Stimulated activated CD8-positive, alpha-beta memory T cell treated with anti-CD3 and anti-CD28 coated beads, Interleukin-4, amount 100 ng/mL, for 4 hours (primary cell): ENCODE measurements at places on chromosomes 5 and 9.

DNA sequence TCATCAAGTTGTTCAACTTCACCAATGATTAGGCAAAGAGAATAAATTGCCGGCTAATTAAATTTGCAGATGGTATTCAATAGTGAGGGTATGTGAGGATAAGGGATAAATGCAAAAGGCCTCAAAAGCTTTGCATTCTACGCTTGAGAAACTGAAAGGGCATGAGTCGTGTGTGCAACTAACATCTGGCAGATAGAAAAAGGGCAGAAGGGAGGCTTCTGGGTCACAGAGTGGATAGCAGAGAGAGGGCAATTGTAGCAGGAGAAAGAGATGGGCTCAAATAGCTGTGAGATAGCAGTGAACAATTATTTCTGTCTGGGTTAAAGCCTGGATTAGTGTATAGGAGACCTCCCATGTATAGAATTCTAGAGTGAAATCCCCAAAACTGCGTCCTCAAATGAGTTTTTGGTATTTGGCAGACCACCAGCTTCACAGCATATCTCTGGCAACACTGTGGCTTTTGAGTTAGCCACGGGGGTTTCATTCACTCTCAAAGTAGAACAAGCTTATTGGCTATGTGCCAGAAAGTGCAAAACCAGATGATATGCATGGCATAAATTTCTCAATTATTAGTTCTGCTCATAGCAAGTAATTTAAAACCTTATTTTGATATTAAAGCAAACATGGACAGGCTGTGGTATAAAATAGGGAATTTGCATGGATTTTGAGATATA is 586.3 kb downstream of the BRINP1 start:
- no peak for DNase-seq

DNA sequence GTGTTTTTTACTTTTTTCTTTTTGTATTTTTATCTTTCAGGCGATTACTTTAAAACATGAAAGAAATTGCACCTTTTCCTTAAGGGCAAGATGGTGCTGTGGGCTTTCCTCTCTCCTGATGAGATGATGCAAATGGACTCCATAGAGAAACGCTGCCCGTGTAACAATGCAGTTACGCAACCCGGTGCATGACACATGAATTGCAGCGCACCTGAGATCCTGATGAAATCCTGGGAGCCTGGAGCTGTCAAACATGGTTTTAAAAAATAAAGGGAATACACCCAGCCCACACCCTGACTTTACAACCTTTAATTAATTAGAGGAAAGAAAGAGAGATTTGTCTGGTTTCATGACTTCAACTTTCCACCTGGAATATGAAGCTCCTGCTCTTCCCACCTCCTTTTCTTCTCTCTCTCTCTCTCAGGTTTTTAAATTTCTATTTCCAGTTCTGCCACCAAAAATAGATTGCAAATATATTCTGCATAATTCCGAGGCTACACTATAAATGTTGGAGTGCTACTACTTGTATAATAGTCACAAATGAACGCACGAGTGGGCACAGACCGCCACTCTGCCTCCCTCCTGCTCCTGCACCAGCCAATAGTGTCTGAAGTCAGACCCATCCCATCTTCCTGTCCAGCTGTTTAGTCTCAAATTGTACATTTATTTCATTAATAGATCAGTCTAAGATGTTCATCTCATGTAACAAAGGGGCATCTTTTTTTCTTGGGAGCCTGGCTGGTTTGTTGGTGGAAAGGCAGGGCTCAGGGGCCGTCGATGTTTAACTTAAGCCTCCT is 179.1 kb downstream of the AUH start:
- no peak for DNase-seq

GRCh38 chr5:68372161-68372560 is 156.6 kb downstream of the PIK3R1 start:
- DNase-seq: no peak

DNA sequence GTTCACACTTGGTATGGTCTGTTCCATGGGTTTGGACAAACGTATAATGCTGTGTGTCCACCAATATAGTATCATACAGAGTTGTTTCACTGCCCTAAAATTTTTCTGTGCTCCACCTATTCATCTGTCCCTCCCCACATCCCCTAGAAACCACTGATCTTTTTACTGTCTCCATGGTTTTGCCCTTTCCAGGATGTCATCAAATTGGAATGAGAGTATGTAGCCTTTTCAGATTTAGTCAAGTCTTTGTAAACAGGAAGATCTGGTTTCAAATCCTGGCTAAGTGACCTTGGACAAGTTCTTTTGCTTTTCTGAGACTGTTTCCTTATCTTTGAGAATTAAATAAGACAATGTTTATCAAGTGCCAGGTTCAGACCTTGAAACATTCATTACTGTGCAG is 13.2 kb upstream of the LVRN start:
- no peak for DNase-seq

- no peak for DNase-seq
Observed at GRCh38 chr9:4797854-4798150, 5.1 kb downstream of the RCL1 start.

DNA sequence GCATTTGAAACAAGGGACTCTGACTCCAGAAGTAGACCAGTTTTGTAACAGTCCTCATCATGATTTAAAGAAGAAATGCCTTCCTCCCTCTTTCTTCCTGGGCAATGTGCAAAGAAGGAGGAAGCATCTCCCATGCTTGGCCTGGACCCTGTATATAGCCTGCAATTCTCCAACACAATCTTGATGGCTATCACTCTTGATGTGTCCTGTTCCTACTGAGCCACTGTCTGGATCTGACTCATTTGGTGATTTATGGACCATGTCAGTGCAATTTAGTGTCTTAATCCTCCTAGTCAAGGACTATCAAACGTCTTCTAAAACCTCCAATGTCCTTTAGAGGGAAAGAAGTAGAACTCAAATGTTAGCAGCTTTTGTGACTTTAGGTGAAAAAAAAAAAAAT is 697.3 kb downstream of the TLR4 start:
- no peak for DNase-seq
